ENCODE measurements at places on chromosomes 11 and 22.

GRCh38 chr11:56637500-56637899 lies 4.7 kb downstream of the OR5AP2 start:
- DNase-seq = no peak

- no peak for DNase-seq
These were observed 585 bp downstream of the NF2 start for GRCh38 chr22:29604076-29604360.

DNA sequence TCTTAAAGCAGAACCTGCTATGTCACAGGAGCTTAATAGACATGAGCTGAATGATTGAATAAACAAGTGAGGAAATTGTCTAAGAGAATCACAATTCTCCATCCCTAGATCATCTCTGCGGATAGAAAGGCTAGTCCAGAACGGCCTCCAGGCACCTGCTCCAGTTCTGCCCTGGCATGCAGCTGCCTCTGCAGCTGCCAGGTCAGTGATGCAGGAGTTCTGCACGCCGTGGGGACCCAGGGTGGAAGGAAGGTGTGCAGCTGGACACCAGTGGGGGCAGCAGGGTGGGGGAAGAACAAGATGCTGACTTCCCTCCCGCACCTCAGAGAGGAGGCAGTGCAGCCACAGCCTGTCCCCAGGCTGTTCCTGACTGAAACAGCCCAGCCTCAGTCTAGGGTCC lies 192.1 kb upstream of the NCAM1 start:
- no peak for DNase-seq

DNA sequence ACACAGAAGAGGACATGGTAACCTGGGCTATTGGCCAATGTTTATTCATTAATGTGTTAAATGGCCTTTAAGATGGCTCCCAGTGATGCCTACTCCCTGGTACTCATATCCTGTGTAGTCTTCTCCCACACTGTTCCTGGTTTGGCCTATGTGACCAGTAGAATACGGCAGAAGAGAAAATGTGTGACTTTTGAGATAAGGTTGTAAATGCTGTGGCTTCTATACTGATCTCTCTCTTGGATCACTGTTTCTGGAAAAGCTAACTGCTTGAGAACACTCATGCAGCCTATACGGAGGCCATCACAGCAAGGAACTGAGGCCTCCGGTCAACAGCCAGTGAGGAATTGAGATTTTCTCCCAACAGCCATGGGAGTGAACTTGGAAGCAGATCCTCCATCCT lies 24.1 kb downstream of the MAML2 start:
- no peak for DNase-seq

- no peak for DNase-seq
These were observed 34.5 kb upstream of the PAMR1 start for GRCh38 chr11:35559949-35560348.

- DNase-seq = peak; percentile 42
These were observed 39.2 kb upstream of the SLC36A4 start for GRCh38 chr11:93236741-93237675.

GRCh38 chr11:2534957-2535672 lies 90.3 kb downstream of the KCNQ1 start:
- DNase-seq = no peak

DNA sequence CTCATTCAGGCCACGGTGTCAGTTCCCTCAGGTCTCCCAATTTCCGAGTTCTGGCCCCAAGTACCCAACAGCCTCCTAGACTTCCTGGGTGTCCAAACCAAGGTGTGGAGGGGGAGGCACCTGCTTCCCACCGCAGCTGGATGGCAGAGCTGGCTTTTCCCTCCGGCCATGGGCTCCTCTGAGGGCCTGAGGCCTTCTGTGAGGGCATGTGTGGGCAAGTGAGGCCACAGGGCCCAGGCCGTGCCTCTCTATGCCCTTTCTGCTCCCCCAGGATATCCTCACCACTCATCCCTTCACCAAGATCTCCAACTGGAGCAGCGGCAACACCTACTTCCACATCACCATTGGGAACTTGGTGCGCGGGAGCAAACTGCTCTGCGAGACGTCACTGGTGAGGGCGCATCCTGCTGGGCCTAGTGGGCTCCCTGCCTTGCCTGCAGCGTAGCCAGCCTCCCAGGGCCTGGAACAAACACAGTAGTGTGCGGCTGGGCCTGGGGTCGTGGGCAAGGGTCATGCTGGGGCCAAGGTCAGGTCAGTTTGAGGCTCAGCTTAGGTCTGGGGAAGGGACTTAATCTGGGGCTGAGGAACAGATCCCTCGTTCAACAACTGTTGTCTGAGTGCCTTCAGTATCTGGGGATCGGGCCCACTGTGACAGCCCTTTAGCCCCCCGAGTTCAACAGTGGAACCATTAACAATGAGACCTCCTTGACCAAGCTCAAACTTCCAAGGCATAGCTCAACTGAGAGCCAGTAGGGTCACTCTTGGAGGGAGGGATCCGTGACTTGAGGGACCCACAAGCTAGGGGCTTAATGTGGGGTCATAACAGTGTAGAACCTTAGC lies 85.8 kb downstream of the MYO7A start:
- DNase-seq = no peak

- peak; percentile 84 for DNase-seq
These were observed 29.9 kb downstream of the LRFN4 start for GRCh38 chr11:66886671-66887221.

DNA sequence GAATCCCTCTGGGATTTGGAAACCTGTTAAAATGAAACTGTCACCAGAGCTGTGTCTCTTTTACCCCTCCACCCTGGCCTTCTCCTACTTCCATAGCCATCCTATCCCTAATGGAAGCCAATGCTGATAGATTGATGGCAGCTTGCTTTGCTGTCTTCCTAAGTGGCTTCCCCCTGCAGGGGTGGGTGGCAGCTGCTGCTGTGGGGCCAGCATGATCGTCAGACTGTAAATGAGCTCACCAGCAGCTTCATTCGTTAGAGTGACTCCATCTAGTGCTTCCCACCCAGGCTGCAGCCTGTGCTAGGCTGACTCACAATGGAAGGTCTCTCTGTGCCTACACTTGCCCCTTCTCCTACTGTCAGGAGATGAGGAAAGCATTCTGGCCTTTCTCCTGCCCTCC lies 311.0 kb downstream of the BUD13 start:
- no peak for DNase-seq

DNA sequence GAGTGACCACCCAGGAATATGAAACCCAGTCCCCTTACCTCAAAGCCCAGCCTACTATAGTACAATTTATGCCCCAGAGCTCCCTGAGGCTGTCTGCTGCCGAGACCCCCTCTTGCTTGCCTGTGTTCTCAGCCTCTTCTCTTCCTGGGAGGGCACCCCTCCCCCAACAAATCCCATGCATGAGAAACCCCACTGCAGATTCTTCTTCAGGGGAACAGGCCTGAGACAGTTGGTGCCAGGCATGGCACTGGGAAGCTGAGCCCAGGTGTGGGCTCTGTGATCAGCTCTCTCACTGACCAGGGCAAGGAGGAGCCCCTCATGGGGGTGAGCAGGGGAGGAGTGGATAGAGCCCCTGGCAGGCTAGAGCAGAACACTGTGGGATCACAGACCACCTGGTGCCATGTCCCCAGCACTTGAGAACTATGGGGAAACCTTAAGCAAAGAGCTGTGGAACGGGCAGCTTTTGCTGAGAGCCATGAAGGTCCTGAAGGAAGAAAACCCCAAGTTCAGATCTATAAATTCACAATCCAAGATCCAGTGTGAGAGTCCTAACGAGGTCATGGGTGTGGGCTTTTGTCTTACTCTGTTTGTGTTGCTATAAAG lies 46.5 kb upstream of the TH start:
- no peak for DNase-seq

DNA sequence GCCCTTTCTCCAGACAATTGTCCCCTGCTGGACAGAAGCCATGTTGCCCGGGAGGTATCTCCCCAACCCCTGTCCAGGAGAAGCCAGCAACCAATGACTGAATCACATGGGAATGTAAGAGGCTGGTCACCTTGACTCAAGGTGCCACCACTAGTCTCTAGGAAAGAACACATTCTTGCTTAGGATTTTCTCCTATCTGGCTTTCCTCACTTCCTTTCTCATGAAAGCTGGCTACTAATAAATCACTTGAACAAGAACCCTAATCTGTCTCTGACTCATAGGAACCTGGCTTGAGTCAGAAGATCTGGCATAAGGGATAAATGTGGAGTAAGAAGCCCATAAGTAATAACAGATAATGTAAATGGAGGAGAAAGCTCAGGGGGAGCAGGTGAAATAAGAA lies 101.4 kb upstream of the C11orf87 start:
- DNase-seq = peak; percentile 18

DNA sequence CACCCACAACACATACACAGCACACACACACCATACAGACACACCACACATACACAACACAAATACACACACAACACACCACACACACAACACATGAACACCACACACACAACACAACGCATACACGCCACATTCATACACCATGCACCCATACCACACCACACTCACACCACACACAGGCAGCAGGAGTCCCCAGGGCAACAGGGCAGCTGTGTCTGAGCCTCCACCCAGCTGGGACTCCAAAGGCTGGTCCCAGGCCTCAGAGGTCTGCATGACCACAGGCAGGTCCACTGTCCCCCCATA lies 3.3 kb upstream of the WNT7B start:
- no peak for DNase-seq

GRCh38 chr11:88414981-88415413 lies 77.5 kb upstream of the CTSC start:
- DNase-seq = no peak

DNA sequence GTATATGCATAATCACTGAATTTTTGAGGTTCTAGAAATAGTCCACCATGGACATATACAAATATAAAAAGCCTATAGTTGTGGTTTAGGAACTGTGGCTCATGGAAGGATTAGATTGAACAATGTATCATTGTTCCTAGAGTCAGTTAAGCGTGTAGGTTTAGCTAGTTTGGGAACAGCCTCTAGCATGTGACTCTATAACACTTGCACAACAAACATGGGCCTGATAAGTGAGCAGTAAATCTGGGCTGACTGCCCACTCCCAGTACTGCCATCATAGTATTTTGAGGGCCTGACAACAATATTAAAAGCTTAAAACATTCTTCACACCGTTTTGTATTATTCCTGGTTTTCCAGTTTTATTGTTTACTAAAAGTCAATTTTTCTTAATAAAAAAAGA lies 47.0 kb downstream of the YAP1 start:
- DNase-seq = peak; percentile 54

DNA sequence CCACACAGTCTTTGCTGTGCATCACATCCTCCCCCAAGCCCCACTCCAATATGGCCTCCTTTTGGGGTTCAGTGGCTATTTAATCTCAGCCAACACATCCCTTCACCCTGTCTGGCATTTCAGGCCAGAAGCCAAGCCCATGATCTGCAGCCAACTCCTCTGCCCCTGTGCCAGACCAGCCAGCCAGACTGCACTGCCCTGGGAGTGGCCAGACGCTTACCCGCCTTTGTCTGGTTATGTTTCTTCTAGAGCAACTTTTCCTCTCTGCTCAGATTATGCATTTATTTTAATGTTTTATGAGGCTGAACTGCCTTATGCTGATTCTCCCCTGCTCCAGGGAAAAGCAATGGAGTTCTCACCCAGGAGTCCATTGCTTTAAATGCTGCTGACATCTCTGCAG lies 206.7 kb upstream of the TBCEL start:
- no peak for DNase-seq

DNA sequence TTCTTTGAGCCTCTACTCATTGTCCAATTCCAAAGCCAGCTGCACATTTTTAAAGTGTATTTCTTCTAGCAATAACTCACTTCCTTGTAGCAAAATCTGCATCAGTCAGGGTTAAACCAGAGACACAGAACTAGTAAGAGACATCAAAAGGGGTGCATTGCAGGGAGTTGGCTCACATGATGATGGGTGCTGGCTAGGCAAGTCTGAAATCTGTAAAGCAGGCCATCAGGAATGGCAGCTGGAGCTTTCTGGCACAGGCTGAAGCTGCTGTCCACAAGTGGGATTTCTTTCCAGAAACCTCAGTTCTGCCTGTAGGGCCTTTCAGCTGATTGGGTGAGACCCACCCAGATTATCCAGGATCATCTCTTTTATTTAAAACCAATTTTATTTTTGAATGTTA lies 698.1 kb downstream of the NTM start:
- no peak for DNase-seq

DNA sequence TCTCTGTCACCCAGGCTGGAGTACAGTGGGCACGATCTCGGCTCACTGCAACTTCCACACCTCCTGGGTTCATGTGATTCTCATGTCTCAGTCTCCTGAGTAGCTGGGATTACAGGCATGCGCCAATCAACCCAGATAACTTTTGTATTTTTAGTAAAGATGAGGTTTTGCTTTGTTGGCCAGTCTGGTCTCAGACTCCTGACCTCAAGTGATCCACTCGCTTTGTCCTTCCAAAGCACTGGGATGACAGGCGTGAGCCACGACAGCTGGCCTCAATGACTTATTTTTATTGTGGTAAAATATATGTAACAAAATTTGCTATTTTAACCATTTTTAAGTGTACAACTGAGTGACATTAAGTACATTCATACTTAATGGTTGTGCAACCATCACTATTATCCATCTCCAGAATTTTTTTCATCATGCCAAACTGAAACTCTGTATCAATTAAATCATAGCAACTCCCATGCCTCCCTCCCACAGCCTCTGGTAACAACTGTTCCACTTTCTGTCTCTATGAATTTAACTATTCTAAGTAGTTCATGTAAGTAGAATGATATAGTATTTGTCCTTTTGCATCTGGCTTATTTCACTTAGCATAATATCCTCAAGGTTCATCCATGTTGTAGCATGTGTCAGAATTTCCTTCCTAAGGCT lies 50.7 kb upstream of the CWF19L2 start:
- no peak for DNase-seq

DNA sequence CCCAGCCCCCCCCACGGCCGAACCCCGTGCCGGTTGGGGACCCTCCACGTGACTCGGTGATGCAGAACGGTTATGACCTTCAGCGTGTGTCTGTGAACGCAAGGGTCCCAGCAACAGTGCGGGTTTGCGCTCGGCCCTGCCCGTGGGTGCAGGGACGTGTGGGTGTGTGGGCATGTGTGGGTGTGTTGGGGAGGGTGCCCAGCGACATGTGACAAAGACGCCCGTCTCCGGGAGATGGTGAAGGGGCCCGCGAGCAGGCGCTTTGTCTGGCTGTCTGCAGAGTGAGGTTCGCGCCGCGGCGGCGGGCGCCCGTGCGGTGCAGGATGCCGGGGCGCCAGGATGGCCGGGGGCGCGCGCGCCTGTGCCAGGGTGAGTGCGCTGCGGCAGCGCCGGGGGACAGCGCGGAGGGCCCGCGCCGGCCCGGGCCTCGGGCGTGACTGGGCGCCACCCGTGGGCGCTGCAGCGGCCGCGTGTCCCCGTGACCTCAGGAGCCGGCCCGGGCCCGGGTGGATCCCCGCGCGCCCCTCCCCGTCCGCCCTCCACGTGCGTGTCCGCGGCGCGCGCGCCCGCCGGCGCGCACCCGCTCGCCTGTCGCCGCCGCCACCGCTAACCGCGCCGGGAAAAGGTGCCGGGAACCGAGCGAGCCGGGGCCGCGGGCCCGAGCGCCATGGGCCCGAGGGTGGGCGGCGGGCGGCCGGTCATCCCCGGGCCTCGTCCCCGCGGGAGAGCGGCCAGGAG lies at the start of gene LRFN4:
Gene LRFN4, plus strand, starts transcription at position 569 of the 738 bp plus-strand sequence. CDS start 681 bp downstream, outside the sequence.
- DNase-seq = no peak

DNA sequence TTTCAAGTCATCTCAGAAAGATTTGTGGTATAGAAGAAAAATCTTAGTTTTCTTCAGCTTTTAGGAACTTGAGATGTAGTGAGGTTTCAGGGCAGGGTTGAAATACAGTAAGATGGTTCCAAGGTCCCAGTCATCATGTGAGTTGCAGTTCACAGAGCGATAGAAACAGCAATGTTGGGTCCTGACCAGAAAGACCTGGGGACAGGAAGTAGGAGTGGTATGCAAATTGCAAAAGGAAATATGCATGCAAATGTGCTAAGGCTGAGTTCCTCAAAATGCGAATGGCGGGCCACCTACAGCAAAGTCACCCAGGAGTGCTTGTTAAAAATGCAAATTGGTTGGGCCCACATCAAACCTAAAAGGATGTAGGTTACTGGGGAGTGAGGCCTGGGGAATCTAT lies 1032.7 kb upstream of the TENM4 start:
- no peak for DNase-seq

Measured in fibroblast of skin of scalp (primary cell).